ENCODE measurements at places on chromosomes 6 and 20.

DNA sequence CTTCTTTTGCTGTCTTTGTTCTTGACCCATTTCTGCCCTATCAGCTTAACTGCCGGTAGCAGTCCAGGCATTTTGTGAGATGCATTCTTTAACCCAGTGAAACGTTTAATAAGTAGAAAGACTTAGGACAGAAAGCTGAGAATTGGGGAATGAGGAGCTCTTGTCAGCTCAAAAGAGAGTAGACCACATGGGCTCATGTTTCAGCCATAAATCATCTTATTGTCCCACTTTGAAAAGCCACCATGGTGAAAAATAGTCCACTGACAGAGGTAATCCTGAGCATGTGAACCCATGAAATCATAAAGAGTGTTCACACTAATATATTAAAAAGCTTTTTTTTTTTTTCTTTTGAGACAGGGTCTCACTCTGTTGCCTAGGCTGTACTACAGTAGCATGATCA is 16.3 kb downstream of the ORC3 start:
- DNase-seq, result no peak

DNA sequence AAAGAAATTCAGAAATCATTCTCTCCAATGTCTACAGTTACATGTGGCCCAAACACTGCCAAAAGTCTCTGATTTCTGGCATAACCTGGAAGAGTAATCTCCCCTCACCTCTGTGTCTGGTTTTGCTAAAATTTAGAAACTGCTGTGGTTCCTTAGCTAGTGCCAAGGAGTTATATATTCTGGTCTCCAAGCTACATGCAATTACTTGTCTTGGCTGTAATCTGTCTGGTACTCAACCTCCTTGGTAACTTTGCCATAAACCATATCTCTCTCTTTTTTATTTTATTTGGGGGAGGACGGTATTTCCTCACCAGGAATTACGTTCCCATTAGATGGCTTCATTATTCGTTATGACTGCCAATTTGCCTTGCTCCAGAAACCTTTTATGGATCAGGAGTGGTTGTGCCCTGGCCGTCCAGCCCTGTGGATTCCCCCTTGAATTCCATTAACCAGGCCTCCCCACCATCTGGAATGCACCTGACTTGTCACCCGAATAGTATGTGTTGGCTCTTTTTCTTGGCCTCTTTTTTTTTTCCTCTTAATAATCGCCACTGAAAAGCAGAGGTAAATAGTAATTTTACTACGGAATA is 400.0 kb downstream of the CD83 start:
- no peak for DNase-seq

GRCh38 chr20:31547720-31548298 is 33.6 kb downstream of the HM13 start:
- no peak for DNase-seq

DNA sequence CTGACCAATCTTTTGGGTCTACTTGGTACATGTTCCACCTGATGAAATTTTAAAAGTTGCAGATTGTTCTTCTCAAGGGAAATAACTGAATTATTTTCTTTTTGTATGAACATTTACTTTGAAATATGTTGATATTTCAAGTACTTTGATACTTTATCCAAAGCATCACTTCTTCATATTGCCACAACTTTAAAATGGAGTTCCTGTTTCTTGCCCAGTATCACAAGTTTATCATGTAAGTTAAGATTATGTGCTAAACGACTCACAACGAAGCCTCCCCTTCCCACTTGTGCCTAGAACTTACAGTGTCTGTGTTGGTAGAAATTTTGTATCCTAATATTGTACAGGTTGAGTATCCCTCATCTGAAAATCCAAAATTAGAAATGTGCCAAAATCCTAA is 108.4 kb downstream of the ARID1B start:
- no peak for DNase-seq

GRCh38 chr6:25866011-25866410 is 8.0 kb downstream of the SLC17A3 start:
- peak; percentile 12 for DNase-seq

DNA sequence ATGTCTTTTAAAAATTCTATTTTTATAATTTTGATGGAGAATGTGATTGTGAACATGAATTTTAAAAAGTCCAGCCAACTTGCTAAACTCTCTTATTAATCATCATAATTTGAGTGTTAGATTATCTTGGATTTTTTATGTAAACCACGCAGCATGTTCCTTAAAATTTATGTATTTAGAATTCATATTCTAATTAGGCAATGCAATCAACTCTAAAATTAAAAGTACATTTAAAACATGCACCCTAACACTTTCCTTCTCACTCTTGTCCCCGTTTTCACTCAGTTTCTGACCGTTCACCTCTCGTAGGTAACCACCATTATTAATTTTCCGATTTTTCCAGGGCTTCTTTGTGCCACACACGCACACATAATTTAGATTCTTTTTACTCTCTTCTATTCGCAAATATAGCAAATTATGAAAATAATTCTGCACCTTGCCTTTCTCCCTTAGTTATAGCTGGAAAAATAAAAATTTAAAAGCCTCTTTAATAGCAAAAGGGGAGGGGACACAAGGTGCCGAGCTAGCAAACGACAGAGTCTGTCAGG is 329 bp upstream of the ZKSCAN3 start:
- DNase-seq, result no peak

GRCh38 chr6:109284675-109285074 is 97.6 kb downstream of the CD164 start:
- DNase-seq, result no peak

Measured in CD4-positive, alpha-beta T cell treated with Interleukin-4 for 1 hour (primary cell).